ENCODE measurements at places on chromosomes 4 and X.

GRCh38 chrX:25020905-25021449 is 5.2 kb upstream of the ARX start:
- no peak for DNase-seq

GRCh38 chrX:129193357-129193756 is 329.9 kb downstream of the SMARCA1 start:
- DNase-seq: no peak

- DNase-seq: no peak
Observed at GRCh38 chr4:32219306-32220075, 1499.3 kb downstream of the PCDH7 start.

- no peak for DNase-seq
Observed at GRCh38 chrX:19867411-19867732, 20.0 kb downstream of the SH3KBP1 start.

- DNase-seq: no peak
Observed at GRCh38 chr4:57158221-57158620, 48.0 kb upstream of the IGFBP7 start.

DNA sequence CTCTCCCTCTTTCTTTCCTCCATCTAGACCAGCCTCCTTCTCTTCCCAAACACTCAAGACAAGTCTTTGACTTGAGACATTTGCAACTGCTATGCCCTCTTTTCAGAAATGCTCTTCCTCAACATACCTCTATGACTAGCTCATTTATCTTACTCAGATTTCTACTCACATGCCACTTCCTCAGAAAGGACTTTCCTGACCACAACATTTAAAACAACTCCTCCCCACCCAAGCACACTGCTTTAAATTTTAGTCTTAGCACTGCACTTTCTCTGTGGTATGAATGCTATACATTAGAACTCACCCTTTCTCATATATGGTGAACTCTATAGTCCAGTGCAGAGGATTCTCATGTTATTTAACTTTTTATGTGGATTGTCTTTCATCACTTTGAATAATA is 28.4 kb upstream of the SULT1E1 start:
- DNase-seq: no peak

DNA sequence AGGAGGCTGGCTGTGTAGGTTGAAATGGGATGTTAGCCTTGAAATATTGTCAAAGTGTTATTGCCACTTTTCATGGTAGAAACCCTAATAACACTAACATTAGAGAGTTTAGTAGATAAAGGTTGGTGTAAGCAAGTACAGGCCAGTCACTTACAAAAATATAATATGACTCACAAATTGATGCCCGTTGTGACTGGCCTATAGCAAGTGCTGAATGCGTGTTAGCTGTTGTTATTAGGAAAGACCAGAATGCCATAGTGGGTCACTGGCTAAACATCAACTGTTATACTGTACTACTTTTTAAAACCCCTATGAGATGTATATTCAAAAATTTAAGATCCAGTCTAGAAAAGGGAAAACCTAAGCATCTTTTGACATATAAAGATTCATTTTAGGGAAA is 20.4 kb upstream of the GDPD2 start:
- DNase-seq: no peak

DNA sequence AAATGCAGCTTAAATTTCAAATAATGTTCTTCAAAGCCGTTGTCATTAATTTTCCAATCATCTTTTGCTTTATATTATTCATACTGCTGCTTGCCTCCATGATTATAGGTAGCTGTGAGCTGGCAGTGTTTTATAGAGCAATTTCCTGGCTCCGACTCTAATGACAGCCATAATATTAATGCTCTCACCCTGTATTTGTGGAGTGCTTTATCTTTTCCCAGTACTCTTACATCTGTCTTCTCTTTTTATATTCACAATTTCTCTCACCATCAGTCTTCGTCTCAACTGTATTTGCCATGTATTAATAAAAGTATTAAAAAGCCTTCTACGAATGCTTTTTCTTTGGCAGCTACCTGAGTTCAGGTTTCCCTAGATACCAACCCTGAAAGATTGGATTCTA is 21.0 kb downstream of the ATXN3L start:
- DNase-seq: no peak

DNA sequence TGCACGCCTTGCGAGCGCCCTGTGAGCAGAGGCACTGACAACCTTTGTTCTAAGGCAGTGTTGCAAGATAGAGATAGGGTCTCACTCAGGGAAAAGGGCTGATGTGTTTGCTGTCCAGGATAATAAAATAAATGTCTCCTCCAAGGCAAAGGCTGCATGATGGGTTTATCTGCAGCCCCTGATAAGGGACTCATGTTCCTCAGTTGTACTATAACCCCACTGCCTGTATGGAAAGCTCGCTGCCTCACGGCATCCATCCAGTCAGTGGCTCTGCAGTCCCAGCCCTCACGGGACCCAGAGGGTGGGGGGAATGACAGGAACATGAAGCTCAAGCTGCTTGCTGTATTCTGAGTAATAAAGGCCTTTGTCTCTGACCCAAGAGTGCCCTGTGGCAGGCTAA is 22.6 kb downstream of the BCLAF3 start:
- no peak for DNase-seq

DNA sequence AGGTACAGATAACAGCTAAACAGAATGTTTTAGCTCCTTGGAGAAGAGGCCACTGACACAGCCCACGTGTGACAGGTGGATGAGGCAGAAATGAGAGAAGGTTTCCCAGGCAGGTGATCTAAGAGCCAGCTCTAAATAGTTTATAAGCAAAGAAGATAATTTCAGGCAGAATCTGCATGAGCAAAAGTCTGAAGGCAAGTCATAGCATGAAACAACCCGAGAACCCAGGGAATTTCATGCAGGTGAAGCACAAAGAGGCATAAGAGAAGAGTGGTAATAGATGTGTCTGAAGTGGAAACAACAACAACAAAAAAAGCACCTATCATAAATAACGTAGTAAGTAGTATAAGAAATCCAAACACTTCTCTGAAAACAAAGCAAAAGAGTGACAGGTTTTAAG is 275.8 kb upstream of the CPEB2 start:
- no peak for DNase-seq

- DNase-seq: no peak
Observed at GRCh38 chr4:3530051-3530450, 2.2 kb downstream of the LRPAP1 start.

- DNase-seq: no peak
Observed at GRCh38 chr4:11881364-11881763, 452.7 kb upstream of the HS3ST1 start.

DNA sequence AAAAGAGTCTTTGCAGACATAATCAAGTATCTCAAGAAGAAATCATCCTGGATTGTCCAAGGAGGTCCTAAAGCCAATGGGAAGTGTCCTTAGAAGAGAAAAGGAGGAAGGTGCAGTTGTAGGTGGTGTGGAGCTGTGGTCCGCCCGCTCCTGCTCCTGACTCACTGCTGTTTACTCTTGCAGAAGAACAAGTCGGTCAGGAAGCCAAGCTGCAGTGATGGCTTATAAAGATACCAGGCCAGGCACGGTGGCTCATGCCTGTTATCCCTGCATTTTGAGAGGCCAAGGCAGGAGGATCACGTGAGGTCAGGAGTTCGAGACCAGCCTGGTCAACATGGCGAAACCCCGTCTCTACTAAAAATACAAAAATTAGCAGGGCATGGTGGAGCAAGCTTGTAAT is 66.4 kb upstream of the ATP6AP2 start:
- DNase-seq: no peak

- no peak for DNase-seq
Observed at GRCh38 chr4:129583868-129584267, 487.9 kb downstream of the C4orf33 start.

- no peak for DNase-seq
Observed at GRCh38 chr4:104494822-104495559, at the start of gene CXXC4. Gene CXXC4, minus strand, starts transcription at chr4:104494894. Its CDS starts 3,092 bp downstream, at chr4:104491802.

- DNase-seq: no peak
Observed at GRCh38 chr4:170687751-170688150, 598.0 kb upstream of the AADAT start.

- no peak for DNase-seq
Observed at GRCh38 chr4:146179784-146180370, 4.4 kb downstream of the LSM6 start.

- no peak for DNase-seq
Observed at GRCh38 chr4:38663090-38663800, 754 bp upstream of the KLF3 start.

- no peak for DNase-seq
Observed at GRCh38 chr4:170750519-170750918, 660.8 kb upstream of the AADAT start.

DNA sequence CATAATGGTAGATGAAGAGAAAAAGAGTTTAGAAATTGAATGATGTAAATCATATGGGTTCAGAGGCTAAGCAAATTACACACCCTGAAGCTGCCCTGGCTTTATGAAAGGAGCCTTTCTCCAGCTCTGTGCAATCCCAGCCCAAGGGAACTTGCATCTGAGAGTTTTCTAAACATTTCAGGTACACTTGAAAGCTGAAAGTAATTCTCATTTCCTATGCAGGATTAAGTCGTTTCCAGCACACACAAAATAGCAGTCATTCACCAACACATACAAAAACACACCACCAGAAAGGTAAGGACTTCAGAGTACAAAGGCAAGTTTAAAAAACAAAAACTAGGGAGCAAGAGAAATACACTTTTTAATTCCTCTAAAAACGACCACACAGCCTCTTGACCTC is 1.7 kb downstream of the PDGFC start:
- DNase-seq: no peak

DNA sequence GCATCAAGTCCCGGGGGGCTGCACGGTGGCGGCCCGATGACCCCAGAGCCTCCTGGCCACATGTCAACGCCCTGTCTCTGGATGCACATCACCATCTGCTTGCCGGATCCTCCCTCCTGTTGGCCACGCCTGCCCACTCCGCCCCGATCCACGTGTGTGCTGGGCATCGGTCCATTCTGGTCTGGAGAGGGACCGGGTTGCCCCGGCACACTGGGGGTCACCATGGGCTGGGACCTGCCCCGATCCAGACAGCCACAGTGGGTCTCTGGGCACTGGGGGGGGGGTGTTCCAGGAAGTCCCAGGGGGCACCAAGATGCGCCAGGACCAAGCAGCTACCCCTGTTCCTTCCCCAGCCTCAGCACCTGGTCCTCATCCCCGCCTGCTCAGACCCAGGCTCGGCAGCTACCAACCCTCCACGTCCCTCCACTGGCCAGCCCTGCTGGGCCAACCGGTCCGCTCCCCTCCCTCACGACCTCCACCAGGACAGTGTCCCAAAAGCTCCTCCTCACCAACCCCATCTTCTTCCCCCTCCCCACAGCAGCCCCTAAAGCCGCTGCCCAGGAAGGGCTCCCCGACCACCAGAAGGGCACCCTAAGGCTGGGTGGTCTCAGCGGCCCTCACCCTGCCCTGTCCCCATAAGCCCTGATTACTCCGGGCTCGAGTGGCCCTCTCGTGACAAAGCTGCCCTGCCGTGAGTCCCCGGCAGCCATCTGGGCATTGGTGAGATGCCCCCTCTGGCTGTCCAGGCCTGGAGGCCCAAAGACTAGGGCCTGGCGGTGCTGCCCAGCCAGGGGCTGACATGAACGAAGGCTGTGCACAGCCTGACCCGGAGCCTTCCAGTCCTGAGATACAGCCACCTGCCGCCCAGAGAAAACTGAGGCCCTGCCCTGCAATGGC is 4.6 kb downstream of the CTBP1 start:
- DNase-seq: no peak

- DNase-seq: no peak
Observed at GRCh38 chr4:41227902-41228301, 13.6 kb upstream of the APBB2 start.

GRCh38 chrX:134898440-134898839 is 92.4 kb upstream of the SMIM10 start:
- no peak for DNase-seq

- no peak for DNase-seq
Observed at GRCh38 chr4:100986360-100986868, 360.9 kb downstream of the PPP3CA start.

GRCh38 chr4:124092101-124092500 is 620.4 kb downstream of the ANKRD50 start:
- DNase-seq: no peak

GRCh38 chr4:181784881-181785280 is 458.3 kb upstream of the TENM3 start:
- DNase-seq: no peak

DNA sequence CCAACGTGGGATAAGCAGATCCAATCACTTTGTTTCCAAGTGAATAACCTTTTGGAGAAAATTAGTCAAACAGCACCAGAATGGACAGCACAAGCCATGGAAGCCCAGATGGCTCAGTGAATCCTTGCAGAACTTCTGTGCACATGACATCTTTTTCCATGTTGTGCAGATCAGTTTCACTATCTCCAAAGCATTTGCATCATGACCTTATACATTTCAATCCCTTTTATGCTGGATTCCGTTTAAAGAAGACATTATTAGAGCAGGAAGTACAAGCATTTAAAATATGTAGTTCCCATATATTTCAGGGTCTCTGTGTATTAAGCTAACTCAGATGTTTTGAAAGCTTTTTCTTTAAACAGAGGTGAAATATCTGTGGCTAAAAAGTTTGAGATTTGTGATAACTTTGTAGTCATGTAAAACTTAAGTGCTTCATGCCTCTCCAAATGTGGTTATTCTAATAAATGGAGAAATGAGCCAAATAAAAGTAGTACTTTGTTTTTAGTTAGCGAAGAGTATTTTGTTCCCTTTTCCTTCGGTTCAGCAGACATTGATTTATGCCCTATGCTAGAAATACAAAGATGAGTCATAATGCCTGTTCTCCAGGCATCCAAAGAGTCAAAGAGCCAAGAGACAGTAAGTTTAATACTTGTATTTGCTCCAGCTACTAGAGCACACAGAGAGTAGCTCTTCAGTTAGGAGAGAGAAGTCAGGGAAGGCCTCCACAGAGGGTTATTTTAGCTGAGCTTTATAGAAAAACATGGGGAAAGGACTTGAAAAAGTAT is 39.0 kb downstream of the PLAC8 start:
- DNase-seq: no peak

DNA sequence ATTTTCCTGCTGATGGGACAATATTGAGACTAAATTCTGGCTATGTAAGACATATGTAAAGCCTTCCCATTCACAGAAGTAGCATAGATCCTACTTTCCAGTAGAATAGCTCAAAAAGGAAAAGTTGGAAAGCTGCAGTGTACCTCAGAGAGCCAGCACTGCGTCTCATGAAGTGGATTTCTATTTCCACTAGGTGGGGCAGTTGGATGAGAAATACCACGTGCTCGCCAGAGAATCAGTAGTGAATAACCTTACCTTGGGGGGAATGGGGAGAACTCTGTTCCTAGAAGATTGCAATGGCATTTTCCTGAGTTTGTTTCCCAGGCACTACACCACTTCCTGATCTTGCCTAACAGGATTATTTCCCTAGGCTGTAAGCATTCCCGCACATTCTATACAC is 907.1 kb downstream of the FSTL5 start:
- DNase-seq: no peak

All from left renal cortex interstitium (tissue), 4 donors.